NCI-H2171 treated with DMSO at 0.1 percent for 48 hours (cell line): ENCODE measurements at places on chromosomes 12 and 14.

DNA sequence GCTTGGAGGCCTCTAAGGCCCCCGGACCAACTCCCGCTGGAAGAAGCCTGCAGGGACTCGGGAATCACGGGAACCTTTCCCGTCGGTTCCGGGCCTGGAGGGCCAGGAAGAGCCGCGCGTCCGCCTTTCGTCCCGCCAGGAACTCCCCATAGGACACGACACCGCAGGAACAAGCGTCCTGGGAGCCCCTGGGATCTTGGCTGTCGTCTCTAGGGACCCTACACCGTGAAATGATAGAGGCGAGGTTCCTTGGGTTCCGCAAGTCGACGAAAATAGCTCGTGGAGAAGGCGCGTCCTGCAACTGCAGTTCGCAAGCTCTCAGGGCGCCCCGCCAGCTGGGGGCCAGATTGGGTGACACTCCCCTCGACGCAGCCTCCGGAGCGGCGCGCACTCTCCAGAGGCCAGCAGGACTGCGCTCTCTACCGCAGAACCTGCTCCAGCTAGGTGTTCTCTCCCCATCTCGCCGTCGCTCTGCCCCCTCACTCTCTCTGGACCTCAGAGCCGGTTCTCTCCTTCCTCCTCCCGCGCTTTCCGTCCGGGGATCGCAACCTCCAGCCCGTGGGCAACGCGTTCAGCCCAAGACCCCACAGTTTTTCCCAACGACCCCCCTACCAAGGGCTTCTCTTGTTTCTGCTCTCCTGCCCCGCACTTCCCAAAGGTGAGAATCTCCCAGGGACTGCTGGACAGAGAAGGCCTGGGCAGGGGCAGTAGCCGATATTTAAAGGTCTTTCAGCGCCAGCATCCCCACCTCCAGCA is 776 bp downstream of the BMP4 start:
- DNase-seq: peak; percentile 2

- DNase-seq: no peak
Observed at GRCh38 chr12:102167821-102168604, 29.6 kb downstream of the PMCH start.

- DNase-seq: peak; percentile 82
Observed at GRCh38 chr14:58830121-58830520, 192.4 kb downstream of the DACT1 start.

DNA sequence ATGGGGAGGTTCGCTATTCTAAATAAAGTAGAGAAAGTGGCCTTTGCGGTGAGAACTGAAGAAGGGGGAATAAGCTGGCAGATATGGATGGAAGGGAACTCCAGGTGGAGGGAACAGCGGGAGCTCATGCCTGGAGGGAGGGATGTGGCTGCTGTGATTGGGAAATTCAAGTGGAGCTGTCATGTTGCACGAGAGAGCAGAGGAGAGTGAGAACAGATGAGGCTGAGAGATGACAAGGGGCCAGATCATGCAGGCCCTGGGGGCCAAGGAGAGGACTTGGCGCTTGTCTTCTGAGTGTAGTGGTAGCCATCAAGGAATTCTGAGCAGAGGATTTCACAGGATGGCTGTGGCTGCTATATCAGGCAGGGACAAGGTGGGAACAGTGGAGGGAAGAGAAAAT is 35.0 kb downstream of the TGFB3 start:
- DNase-seq: peak; percentile 23

GRCh38 chr12:4220536-4221257 is 52.9 kb upstream of the CCND2 start:
- DNase-seq: no peak

GRCh38 chr12:41103614-41104013 is 84.5 kb upstream of the PDZRN4 start:
- no peak for DNase-seq

DNA sequence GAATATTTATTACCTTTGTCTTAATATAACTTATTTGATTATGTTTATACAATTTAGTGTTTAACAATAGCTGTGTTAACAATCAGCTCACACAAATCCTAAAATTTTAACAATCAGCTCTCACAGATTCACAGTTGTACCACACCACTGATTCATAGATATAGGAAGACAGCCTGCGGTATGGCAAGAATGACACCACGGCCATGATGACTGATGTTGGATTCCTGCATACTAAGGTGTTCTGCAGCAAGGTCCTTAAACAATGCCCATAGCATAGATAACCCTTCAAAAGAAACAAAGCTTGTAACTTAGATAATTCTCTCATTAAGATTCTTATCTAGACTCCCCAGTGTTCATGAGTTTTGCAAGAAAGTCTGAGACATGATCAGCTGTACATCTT is 3.9 kb upstream of the PYROXD1 start:
- DNase-seq: no peak

DNA sequence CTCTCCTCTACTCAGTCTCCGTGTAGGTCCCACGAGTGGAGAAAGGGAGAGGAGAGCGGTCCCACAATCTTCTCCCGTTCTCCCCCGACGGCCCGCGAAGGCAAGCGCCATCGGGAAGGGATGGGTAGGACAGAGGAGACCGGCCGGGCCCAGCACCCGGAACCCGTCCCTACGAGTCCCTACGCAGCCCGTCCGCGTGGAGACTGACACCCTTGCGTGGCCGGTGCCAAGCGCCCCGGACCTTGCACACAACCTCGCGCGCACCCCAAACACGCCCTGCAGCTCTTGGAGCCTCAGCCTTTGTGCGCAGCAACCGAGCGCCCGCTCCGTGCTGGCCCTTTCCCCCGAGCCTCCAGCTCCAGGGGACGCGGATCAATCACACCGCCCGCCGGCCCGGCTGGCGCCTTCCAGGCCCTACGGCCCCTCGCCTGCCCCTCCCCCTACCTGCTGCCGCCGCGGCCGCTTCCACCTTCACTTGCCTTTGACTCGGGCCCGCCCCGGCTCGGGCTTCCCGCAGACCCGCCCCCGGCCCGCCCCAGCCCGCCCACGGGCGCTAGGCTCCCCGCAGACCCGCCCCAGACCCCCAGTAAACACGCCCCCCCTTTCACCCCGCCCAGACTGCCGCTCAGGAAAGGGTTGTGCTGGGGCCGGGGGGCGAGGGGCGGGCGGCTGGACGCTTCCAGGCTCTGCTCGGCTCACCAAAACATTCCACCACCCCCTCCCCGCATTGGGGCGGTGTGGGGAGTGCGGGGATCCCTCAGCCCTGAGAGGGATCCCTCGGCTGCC is at the start of gene NDRG2:
Gene NDRG2 (minus strand): TSS at position 477 of the 786 bp plus-strand sequence. CDS start 1,746 bp downstream, outside the sequence.
- peak; percentile 80 for DNase-seq

DNA sequence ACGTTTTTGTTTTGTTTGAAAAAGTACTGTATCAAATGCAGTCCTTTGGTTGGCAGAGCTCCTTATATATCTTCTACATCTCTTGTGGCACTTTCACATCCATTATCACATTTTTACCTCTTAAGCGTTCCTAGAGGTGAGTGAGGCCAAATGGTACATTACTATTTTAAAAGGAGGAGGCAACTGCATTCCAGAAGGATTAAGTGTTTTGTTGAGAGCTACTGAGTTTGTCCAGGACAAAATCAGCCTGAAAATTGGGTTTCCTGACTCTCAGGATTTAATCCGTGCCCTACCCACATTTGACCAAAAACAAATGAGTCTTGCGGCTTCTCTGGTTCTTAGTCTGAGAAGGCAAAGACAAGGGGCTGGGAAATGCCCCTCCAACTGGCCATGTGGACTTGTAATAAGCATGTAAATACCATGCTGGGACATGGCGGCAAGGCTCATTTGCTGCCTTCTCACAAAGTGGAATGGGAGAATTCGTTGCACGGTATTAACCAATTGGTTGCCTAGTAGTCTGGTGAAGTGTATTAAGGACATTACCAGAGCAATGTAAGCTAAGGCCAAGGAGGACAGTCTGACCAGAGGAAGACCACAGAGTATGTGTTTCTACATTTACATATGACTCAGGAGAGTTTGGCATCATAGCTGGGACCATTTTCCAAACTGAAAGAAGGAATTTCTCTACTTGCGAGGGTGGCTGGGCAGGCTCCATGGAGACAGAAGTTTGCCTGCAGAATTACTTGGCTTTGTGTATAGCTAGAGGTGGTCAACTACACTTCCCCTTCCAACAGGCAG is 175.8 kb upstream of the PLXNC1 start:
- DNase-seq: no peak

DNA sequence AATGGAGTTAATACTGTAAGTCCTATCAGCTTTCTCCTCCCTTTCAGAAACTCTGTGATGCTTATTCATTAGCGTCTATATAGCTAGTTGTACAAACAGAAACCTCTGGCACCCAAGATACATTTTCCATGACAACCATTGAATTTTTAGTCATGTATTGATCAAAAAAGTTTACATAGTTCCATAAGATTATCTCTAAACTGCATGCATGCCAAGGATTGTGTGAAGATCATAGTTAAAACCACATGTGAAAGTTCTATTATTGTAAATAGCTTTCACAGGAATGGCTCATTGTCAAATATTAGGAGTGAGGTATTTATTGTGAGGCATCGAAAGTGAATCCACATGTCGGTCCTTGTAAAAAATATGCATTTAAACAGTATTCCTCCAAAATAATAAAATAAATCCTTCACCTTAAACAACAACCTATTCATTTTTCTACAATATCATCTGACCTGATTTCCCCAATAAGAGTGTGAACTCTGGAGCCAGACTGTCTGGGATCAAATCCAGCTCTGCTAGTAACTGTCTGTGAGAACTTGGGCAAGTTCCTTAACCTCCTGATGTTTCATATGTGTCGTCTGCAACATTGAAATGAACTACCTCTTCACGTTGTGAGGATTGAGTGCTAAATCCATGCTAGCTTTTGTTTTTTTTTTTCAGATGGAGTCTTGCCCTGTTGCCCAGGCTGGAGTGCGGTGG is 10.6 kb upstream of the CDKL1 start:
- DNase-seq: no peak

GRCh38 chr14:95700221-95700976 is 13.5 kb downstream of the TCL1A start:
- DNase-seq: no peak

GRCh38 chr12:111858778-111859177 is 16.8 kb downstream of the MAPKAPK5 start:
- DNase-seq: no peak

GRCh38 chr12:109729801-109730200 is 16.2 kb downstream of the FAM222A start:
- DNase-seq: no peak

DNA sequence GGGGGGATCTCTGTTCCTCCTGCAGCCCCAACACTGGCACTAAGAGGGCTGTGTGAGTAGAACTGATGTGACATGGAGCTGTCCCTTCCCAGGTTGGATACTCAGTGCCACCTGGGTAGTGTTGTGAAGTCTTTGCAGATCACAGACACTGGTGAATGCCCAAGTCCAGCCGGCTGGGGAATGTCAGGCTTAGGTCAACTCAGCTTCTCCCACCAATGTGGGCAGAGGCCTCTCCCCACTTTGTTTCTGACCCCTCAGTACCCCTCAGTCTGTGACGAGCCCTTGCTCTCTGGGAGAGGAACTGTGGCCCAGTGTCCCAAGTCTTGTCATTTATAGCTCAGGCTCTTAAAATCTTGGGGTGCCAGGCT is 11.3 kb downstream of the SLC25A29 start:
- no peak for DNase-seq

DNA sequence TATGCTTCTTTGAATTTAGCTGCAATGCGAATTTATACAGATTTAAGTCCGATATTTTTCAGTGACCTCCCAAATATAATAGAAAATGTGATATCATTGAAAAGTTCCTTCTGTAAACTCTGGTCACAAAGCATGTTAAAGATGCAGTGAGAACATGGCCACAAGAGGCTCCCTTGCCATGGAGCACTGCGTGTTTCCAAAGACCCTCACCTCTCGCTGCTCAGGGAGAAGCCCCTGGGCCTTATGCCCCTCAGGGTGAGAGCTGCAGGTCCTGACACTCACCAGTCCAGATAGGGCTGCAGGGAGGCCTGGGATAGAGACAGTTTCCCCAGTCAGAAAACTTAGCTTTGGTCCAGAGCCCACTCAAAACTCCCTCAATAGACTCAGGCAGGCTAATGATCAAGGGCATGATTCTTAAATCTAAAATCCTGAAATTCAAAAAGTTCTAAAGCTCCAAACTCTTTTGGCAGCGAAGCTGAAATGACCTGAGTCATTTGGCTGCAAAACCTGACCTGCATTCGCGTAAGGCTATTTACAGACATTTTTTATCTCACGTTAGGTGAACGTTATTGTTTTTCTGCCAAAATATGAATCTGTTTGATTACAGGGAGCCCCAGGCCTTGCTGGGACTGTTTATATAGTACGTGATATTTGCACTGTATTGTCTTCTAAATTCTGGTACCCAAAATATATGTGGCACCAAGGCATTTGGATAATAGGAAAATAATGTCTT is 67.8 kb downstream of the CAPZA3 start:
- DNase-seq: no peak

- DNase-seq: no peak
Observed at GRCh38 chr12:25416516-25416915, 136.6 kb downstream of the LMNTD1 start.

- DNase-seq: no peak
Observed at GRCh38 chr14:29868000-29868399, 59.6 kb downstream of the PRKD1 start.

DNA sequence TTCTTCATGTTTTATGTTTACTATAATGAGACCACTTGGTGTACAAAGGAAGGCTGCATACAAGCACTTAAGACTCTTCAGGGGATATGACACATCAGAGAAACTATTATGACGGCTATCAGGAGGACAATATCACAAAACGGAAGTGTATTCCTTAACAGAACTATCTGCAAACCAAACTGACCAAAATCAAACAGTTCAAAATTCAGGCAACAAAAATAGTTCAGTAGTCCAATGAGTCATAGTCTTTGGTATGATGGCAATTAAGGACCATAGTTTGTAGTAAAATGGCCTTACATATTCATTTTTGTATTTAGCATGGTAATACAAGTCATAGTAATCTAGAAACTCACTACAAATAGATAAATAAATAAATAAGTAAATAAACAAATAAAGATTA is 1638.7 kb upstream of the SEL1L start:
- DNase-seq: no peak

- DNase-seq: no peak
Observed at GRCh38 chr12:97159377-97159776, 252.3 kb downstream of the NEDD1 start.

DNA sequence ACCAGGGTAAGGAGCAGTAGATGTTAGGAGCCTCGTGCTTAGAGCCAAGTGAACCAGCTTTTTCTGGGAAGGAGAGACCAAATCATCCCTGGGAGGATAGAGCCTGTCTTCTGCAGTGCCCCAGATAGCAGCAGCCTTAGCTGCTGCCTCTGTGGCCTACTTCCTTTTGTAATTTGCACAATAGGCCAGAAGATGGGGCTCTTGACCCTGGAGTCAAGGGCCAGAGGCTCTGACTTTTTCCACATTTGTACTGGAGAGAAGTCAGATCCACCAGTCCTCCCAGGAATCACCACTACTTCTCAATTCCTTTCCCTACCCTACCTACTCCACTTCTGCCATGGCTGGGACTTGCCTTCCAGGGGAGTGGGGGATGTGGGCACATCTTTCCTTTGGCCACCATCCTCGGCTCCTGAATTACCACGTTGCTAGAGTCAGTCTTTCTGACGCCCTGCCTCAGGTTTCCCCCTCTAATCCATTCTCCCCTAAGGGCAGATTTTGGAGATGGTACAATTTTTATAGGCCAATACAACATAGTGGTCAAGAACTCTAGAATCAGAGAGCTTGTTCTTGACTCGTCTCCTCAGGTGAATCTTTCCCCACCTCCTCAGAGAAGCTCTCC is 3.3 kb upstream of the SLC4A8 start:
- DNase-seq: peak; percentile 76

- DNase-seq: no peak
Observed at GRCh38 chr12:89861086-89861485, 152.4 kb upstream of the ATP2B1 start.

GRCh38 chr14:43795600-43796228 is 711.4 kb downstream of the FSCB start:
- DNase-seq: peak; percentile 46
